ENCODE measurements at places on chromosomes 7 and 10. TPM values are rescaled to one million over a fixed set of nuclear protein-coding genes. Genes with fewer than 3 reads are reported as not detected.

TRAPPC14 gene
- total RNA-seq, result 7.7 TPM

MYH16 gene
- total RNA-seq, result not detected

MYPN gene
- total RNA-seq, result 1.9 TPM

DLD gene
- total RNA-seq, result 149 TPM

LDB3 gene
- total RNA-seq, result 15.5 TPM

SEMA3D gene
- total RNA-seq, result 24.6 TPM

AFAP1L2 gene
- 20.8 TPM for total RNA-seq

GLRX3 gene
- total RNA-seq, result 42.3 TPM

ENTPD1 gene
- total RNA-seq, result 40.5 TPM

CYP2C18 gene
- total RNA-seq, result 2.6 TPM

PLAU gene
- 1.1 TPM for total RNA-seq

ZP3 gene
- total RNA-seq, result 0.20 TPM

HYCC1 gene
- total RNA-seq, result 87.7 TPM

CPED1 gene
- 97.7 TPM for total RNA-seq

CRPPA gene
- 1.8 TPM for total RNA-seq

PON3 gene
- total RNA-seq, result 0.59 TPM

TUBAL3 gene
- 2.0 TPM for total RNA-seq

C10orf120 gene
- total RNA-seq, result not detected

TMEM140 gene
- 9.3 TPM for total RNA-seq

TET1 gene
- total RNA-seq, result 12.4 TPM

TAS2R60 gene
- total RNA-seq, result not detected

MMP21 gene
- total RNA-seq, result not detected

SPDYE2 gene
- total RNA-seq, result not detected

AKR1C8 gene
- total RNA-seq, result not detected

PNLIP gene
- total RNA-seq, result not detected

SNX8 gene
- 17.8 TPM for total RNA-seq

SLIT1 gene
- total RNA-seq, result 0.13 TPM

ABCB4 gene
- 0.42 TPM for total RNA-seq

VWDE gene
- total RNA-seq, result 0.22 TPM

SPDYE6 gene
- total RNA-seq, result not detected

STEAP2 gene
- 21.4 TPM for total RNA-seq

GIMAP7 gene
- total RNA-seq, result 16.2 TPM

PLOD3 gene
- total RNA-seq, result 47.0 TPM

CALHM3 gene
- not detected for total RNA-seq

LOXL4 gene
- 13.5 TPM for total RNA-seq

GRID1 gene
- total RNA-seq, result 1.2 TPM

CPVL gene
- total RNA-seq, result 24.6 TPM

KCNH2 gene
- 35.3 TPM for total RNA-seq

XRCC2 gene
- total RNA-seq, result 0.84 TPM

DDX56 gene
- 42.0 TPM for total RNA-seq

AZGP1 gene
- total RNA-seq, result 5.3 TPM

ACSM6 gene
- not detected for total RNA-seq

NRP1 gene
- 43.4 TPM for total RNA-seq

SPAM1 gene
- not detected for total RNA-seq

MACC1 gene
- under 0.01 TPM for total RNA-seq

SFTPA2 gene
- not detected for total RNA-seq

CTBP2 gene
- 74.9 TPM for total RNA-seq

FAM25G gene
- total RNA-seq, result not detected

SEMA3A gene
- 24.6 TPM for total RNA-seq

CYP3A5 gene
- total RNA-seq, result 1.8 TPM

CRHR2 gene
- total RNA-seq, result 0.77 TPM

FOXP2 gene
- total RNA-seq, result 43.3 TPM

WIPF3 gene
- 5.0 TPM for total RNA-seq

GRM8 gene
- not detected for total RNA-seq

FANK1 gene
- total RNA-seq, result 1.7 TPM

CHST3 gene
- total RNA-seq, result 31.8 TPM

FAM131B gene
- 1.6 TPM for total RNA-seq

APBB1IP gene
- 6.9 TPM for total RNA-seq

NOS3 gene
- 9.3 TPM for total RNA-seq

Measured in gastroesophageal sphincter (tissue), 4 donors.